ENCODE measurements at places on chromosomes 3 and 15.

GRCh38 chr3:198081421-198081844 is 121.4 kb downstream of the LMLN start:
- DNase-seq, result peak; percentile 4

GRCh38 chr3:112351823-112352222 is 18.9 kb downstream of the CD200 start:
- DNase-seq, result no peak

- DNase-seq, result no peak
Measured at GRCh38 chr3:188239577-188239976, 85.6 kb downstream of the LPP start.

GRCh38 chr15:78065284-78065872 is 12.1 kb downstream of the TBC1D2B start:
- no peak for DNase-seq

DNA sequence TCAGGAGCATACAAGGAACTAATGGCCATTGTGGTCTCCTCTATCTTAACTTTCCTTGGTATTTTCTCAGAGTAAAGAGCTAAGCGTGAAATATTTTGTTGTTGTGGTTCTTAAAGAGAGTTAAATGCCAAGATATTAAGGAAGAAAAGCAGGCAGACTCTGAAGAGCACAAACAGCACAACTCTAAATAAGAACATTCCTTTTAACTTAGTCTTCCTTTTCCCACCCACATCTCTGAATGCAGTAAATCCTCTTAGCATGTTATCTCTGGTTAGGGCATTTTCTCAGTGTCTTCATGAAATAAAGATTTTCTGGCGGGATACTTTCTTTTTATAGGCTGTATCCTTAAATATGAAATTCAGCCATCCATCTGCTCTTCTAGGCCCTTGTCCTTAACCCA is 1.5 kb downstream of the GPR87 start:
- no peak for DNase-seq

GRCh38 chr3:195071011-195071728 is 199.8 kb downstream of the XXYLT1 start:
- DNase-seq, result no peak

DNA sequence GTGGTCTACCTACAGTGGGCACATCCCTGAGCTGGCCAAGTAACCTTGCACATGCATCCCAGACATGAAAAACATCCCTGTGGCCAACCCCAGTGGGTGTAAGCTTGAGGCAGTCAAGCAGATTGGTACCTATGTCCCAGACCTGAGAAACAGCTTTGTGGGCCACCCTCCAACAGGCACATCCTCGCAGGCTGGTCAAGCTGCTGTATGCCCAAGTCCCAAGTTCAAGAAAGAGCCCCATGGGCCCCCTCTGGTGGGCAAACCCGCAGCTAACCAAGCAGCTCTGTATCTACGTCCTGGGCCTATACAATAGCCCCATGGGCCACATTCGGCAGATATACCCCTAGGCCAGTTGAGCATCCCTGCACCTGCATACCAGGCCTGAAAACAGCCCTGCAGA is 186.3 kb upstream of the GPR149 start:
- DNase-seq, result no peak

GRCh38 chr3:14359348-14359747 is 43.1 kb upstream of the SLC6A6 start:
- DNase-seq, result no peak

DNA sequence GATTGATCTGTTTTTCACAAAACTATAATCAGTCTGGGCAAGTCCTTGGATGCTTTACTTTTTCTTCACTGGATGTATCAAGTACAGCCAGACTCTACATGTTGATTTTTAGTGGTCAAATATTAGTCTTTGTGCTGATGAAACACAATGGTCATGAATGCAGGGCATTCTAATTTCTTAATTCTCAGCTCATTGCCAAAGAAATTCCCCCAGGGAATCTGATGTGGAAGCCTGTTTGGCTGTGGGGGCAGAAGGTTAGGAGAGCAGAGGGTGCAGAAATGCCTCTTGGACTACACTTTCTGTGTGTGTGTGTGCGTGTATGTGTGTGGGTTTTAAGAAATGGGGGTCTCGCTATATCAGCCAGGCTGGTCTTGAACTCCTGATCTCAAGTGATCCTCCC is 48.7 kb upstream of the HACD2 start:
- no peak for DNase-seq

Data from prostate gland (tissue), 2 donors.